Tibial artery (tissue), 4 donors: ENCODE measurements at places on chromosomes 13 and 19.

DNA sequence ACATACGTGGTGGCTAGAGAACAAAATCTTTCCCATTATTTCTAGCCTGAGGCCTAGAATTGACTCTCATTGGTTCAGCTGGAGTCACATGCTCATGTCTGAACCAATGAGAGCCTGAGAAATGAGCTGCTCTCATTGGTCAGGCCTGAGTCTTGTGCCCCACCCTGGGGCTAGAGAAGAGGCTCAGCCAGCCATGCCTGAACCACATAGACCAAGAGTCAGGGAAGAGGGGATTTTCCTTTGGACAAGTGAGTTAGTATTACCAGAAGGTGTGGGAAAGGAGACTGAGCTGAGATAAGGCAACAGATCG lies 6.9 kb downstream of the FXYD5 start:
- peaks cover 80% of the 10 kb centered on the region for H3K36me3 ChIP-seq
- no peak overlapping the region for H3K4me3 ChIP-seq
- no peaks in the 10 kb centered on the region for H3K4me1 ChIP-seq
- no peak overlapping the region for H3K27ac ChIP-seq
- no peak for DNase-seq
- no peaks in the 10 kb centered on the region for H3K27me3 ChIP-seq

GRCh38 chr13:95455782-95456181 lies 96.7 kb upstream of the CLDN10 start:
- H3K4me1 ChIP-seq: no peaks in the 10 kb centered on the region
- H3K36me3 ChIP-seq: no peaks in the 10 kb centered on the region
- no peak overlapping the region for H3K27ac ChIP-seq
- no peaks in the 10 kb centered on the region for H3K27me3 ChIP-seq
- H3K4me3 ChIP-seq: no peak overlapping the region
- no peak for DNase-seq

GRCh38 chr19:24033963-24034342 lies 53.0 kb upstream of the ZNF254 start:
- peak; percentile 70 for DNase-seq
- H3K4me1 ChIP-seq: peaks cover 45% of the 10 kb centered on the region
- peak overlapping the region; percentile 86 for H3K4me3 ChIP-seq
- H3K27ac ChIP-seq: peak overlapping the region; percentile 89
- H3K27me3 ChIP-seq: no peaks in the 10 kb centered on the region

DNA sequence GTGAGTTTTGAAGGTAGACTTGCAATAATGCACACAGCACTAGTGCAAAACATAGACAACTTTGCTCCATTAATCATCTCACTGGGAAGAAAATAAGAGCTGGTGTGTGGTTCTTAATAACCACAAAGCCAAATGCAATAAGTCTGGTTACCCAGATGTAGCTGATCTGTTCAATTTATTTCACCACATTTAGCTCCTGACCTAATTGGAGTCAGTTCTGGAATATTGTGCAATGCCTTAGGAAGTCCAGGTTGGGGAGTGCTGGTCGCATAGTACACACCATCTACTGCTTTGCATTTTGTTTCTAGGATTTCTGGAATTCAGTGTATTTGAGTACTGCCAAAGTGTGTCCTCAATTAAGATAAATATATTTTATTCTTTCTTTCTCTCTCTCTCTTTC lies 483.3 kb upstream of the SPRY2 start:
- no peaks in the 10 kb centered on the region for H3K36me3 ChIP-seq
- H3K27ac ChIP-seq: no peak overlapping the region
- no peaks in the 10 kb centered on the region for H3K4me1 ChIP-seq
- no peak for DNase-seq

GRCh38 chr13:33228648-33229445 lies 56.7 kb downstream of the STARD13 start:
- no peaks in the 10 kb centered on the region for H3K4me1 ChIP-seq
- no peak overlapping the region for H3K27ac ChIP-seq
- H3K4me3 ChIP-seq: no peak overlapping the region
- no peaks in the 10 kb centered on the region for H3K27me3 ChIP-seq

DNA sequence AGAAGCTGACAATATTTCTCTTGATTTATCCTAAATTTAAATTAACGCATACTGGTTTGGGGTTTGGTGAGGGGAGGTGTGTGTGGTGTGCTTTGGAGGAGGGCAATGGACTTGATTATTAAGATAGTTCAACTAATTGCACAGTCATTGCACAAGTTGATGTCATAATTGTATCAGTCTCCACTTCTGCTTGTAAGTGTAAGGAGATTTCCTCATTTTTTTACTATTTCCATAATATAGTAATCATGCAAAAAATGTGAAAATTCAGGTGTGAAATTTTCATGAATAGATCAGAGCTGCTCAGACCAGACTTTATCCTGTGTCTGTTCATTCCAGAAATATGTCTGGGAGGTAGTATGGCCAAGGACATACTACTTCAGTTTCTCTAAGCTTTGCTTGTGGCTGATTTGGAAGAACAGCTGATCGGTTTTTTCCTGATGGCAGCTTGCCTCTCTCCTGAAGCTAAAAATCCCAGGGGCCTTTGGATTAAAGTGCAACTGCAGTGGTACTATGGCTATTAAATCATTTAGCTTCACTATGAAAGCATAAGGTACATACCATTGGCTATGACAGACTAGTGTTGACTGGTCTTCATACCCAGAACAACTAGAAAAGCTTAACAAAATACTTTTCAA lies 201.8 kb upstream of the MIR17HG start:
- peaks cover 30% of the 10 kb centered on the region for H3K4me1 ChIP-seq
- no peak for DNase-seq
- H3K4me3 ChIP-seq: no peak overlapping the region

DNA sequence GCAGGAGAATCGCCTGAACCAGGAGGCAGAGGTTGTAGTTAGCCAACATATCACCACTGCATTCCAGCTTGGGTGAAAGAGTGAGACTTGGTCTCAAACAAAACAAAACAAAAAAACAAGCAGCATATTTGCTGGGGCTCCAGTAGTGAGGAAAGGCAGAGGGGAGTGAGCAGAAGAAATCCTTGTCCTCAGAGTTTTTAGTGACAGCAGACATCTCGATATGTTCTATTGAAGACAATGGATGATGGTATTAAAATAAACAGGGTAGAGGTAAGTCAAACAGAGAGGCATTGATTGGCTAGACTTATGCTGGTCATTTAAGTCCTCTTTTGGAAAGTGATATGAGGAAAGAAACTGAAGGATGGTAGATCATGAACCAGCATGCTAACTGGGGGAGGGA lies 19.0 kb downstream of the NLRP7 start:
- no peak overlapping the region for H3K27ac ChIP-seq
- DNase-seq: no peak
- H3K36me3 ChIP-seq: no peaks in the 10 kb centered on the region
- H3K4me1 ChIP-seq: no peaks in the 10 kb centered on the region
- H3K27me3 ChIP-seq: no peaks in the 10 kb centered on the region

- no peak for DNase-seq
- no peaks in the 10 kb centered on the region for H3K27me3 ChIP-seq
- H3K36me3 ChIP-seq: peaks cover 19% of the 10 kb centered on the region
- H3K27ac ChIP-seq: no peak overlapping the region
Observed at GRCh38 chr19:14519860-14520407, 1.7 kb upstream of the DNAJB1 start.

- H3K4me1 ChIP-seq: no peaks in the 10 kb centered on the region
- no peaks in the 10 kb centered on the region for H3K36me3 ChIP-seq
- H3K4me3 ChIP-seq: no peak overlapping the region
- H3K27ac ChIP-seq: no peak overlapping the region
- DNase-seq: no peak
- no peaks in the 10 kb centered on the region for H3K27me3 ChIP-seq
Observed at GRCh38 chr19:30044273-30045248, 102.5 kb downstream of the URI1 start.

- DNase-seq: no peak
- no peaks in the 10 kb centered on the region for H3K27me3 ChIP-seq
- no peaks in the 10 kb centered on the region for H3K36me3 ChIP-seq
- peaks cover 5% of the 10 kb centered on the region for H3K4me1 ChIP-seq
- no peak overlapping the region for H3K27ac ChIP-seq
Observed at GRCh38 chr19:38569368-38569983, 48.3 kb downstream of the MAP4K1 start.

DNA sequence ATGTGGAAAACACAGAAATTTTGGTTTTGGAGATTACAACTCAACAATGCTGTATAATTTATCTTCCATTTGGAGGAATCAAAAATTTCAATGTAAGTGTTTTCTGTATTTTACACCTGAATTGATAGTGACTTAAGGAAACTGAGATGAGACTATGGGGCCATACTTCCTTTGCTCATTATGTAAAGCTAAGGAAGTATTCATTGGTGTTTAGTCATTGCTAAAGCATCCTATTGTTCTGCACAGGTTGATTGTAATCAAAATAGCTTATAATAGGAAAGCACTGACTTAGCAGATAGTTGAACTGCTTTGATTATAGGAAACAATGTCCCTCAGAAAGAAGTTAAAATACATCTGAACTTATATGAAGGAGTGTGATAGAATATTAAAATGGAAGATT lies 244.4 kb upstream of the SLITRK5 start:
- H3K36me3 ChIP-seq: no peaks in the 10 kb centered on the region
- no peaks in the 10 kb centered on the region for H3K27me3 ChIP-seq

GRCh38 chr19:46109876-46110275 lies 14.6 kb downstream of the IGFL3 start:
- H3K4me3 ChIP-seq: no peak overlapping the region
- DNase-seq: no peak
- peaks cover 5% of the 10 kb centered on the region for H3K27me3 ChIP-seq
- no peaks in the 10 kb centered on the region for H3K36me3 ChIP-seq

DNA sequence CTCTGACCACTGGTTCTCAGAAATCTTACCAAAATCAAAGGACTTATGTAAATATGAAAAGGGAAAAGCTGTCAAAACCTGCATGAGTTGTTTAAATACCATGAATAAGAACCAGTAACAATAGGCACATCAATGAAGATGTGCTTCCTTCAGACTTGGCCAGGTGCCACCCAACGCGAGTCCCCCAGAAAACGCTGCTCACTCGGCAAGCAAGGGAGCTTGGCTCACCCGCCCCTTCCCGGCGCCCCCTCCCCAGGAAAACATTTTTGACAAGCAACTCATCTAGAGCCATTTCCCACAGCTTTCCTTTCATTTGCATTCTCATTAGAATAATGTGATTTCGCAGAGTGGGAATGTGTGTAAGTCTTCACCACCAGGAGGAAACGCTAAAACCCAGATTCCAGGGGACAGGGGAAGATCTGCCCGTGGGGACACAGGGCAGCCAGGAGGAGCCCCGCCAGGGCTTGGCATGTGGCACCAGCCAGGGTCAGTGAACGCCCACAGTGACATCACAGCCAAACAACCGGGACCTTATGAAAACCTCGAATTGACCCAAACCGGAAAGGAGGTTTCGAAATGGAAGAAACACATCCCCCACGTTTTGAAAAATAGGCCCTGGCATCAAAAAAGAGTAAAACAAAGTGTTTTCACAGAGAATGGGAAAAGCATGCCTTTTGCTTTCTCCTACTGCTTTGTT lies 366.2 kb upstream of the TSHZ3 start:
- no peaks in the 10 kb centered on the region for H3K27me3 ChIP-seq
- H3K4me1 ChIP-seq: no peaks in the 10 kb centered on the region
- H3K27ac ChIP-seq: no peak overlapping the region
- H3K36me3 ChIP-seq: no peaks in the 10 kb centered on the region

GRCh38 chr13:94389604-94390351 lies 89.7 kb downstream of the DCT start:
- H3K4me3 ChIP-seq: no peak overlapping the region
- H3K36me3 ChIP-seq: no peaks in the 10 kb centered on the region
- H3K4me1 ChIP-seq: peaks cover 7% of the 10 kb centered on the region
- H3K27me3 ChIP-seq: no peaks in the 10 kb centered on the region
- H3K27ac ChIP-seq: no peak overlapping the region

- H3K27ac ChIP-seq: no peak overlapping the region
- no peak for DNase-seq
- H3K36me3 ChIP-seq: peaks cover 52% of the 10 kb centered on the region
Observed at GRCh38 chr19:40232479-40232878, 6.0 kb upstream of the CCNP start.

DNA sequence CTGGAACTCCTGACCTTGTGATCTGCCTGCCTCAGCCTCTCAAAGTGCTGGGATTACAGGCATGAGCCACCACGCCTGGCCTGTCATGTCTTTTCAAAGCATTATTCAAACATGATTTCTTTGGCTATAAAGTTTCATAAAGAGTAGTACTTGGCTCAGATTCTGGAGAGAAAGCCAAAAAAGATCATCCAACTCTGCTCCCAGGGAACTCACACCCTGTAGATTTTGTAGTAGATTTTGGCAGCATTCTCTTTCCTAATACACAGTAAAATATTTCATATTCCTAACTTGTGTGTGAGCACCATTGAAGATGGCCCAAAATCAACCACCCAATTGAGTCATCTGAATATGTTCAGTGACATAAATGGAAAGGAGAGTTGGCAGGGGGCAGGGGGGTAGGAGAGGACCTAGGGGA lies 48.4 kb downstream of the CAB39L start:
- H3K27ac ChIP-seq: peak overlapping the region; percentile 66
- peak; percentile 78 for DNase-seq
- no peaks in the 10 kb centered on the region for H3K27me3 ChIP-seq
- H3K4me3 ChIP-seq: no peak overlapping the region

GRCh38 chr13:109376936-109377335 lies 409.4 kb downstream of the IRS2 start:
- DNase-seq: no peak
- no peaks in the 10 kb centered on the region for H3K27me3 ChIP-seq
- H3K36me3 ChIP-seq: no peaks in the 10 kb centered on the region

DNA sequence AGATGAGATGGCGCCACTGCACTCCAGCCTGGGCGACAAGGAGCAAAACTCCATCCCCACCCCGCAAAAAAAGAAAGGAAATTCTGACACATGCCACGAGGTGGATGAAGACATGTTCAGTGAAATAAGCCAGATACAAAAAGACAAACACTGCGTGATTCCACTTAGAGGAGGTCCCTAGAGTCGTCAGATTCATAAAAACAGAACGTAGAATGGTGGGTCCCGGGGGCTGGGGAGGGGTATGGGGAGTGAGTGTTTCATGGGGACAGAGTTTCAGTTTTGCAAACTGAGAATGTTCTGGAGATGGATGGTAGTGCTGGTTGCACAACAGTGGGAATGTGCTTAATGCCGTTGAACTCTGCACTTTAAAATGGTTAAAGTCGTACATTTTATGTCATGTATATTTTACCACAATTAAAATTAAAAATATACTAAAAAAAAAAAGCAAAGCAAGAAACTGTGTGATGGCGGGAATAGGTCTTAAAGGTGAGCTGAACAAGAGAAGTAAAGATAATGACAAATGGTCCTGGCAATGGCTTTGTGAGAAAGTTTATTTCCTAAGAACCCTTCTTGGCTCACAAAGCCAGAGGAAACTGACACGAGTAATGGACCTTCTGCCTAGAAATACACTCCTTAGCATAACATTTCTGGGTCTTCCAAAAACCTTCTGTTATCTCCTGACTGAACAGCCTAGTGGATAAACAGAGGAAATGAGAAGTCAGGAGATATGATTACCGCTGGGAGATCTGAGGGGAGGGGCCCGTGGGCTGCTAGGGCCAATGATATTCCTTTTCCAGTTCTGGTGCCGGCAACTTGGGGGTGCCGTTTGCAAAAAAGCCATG lies 4.2 kb upstream of the SPC24 start:
- H3K27me3 ChIP-seq: no peaks in the 10 kb centered on the region
- no peaks in the 10 kb centered on the region for H3K36me3 ChIP-seq
- peak; percentile 78 for DNase-seq
- H3K4me3 ChIP-seq: no peak overlapping the region
- peak overlapping the region; percentile 55 for H3K27ac ChIP-seq
- peaks cover 74% of the 10 kb centered on the region for H3K4me1 ChIP-seq
